Osteoblast (primary cell): ENCODE measurements at places on chromosomes 5 and 9. TPM values are rescaled to one million over a fixed set of nuclear protein-coding genes. Genes with fewer than 3 reads are reported as not detected.
A peak's percentile ranks its signal among the peaks of the same experiment; 100 is the strongest.

GRCh38 chr5:73311291-73312110 is 137.1 kb downstream of the FOXD1 start:
- no peaks in the 10 kb centered on the region for H3K27me3 ChIP-seq
- peak; percentile 93 for DNase-seq
- no peaks in the 10 kb centered on the region for H3K36me3 ChIP-seq
- peaks cover 33% of the 10 kb centered on the region for H3K4me1 ChIP-seq
- H3K27ac ChIP-seq: peak overlapping the region; percentile 96

- H3K27ac ChIP-seq: no peak overlapping the region
- no peaks in the 10 kb centered on the region for H3K4me1 ChIP-seq
- no peaks in the 10 kb centered on the region for H3K27me3 ChIP-seq
- no peak for DNase-seq
- no peak overlapping the region for H3K4me3 ChIP-seq
Measured at GRCh38 chr5:11234501-11234911, 473.5 kb upstream of the DAP start.

DNA sequence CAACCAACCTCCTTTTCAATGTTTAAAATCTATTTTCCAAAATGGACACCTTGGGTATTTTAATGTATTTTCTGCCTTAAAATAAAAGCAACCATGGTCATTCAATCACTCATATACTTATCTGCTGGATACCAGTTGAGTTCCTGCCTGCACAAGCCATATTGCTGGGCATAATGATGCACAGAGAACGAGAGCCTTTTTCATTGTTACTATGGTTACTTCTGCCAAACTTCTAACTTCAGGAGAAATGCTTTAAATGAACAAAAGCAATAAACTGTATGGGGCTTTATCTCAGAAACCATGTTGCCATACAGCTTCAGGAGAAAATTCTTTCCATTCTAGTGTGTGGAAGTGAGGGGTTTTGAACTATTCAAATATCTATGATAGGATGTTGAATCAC is 269.5 kb downstream of the GABRB2 start:
- no peak overlapping the region for H3K4me3 ChIP-seq
- H3K27me3 ChIP-seq: no peaks in the 10 kb centered on the region
- no peak overlapping the region for H3K27ac ChIP-seq
- no peak for DNase-seq

DNA sequence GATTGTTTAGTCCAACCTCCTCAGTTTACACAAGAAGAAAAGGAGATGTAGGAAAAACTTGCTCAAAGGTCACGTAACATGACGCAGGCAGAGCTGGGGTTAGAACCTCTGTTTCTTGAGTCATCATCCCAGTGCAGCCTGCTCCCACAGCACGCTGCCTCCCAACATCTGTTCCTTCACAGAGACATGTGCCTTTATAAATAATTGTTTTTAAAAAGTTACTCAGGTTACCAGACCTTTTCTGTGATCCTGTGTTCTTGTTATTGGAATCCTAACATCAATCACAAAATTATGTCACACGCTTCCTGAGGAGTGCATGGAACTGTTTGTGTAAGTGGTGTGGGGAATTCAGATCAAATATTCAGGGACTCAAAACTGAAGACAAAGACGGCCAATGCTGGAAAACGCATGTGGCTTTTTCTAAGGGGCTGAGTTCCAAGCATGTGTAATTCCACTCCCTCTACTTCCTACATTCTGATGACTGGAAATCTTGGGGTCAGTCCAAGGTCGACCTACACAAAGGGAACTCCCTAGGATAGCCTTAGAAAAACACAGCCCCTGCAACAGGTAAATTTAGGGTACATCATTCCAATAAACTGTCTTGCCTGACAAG is 184.3 kb downstream of the TSSK1B start:
- peaks cover 29% of the 10 kb centered on the region for H3K4me1 ChIP-seq
- no peaks in the 10 kb centered on the region for H3K36me3 ChIP-seq
- no peak overlapping the region for H3K4me3 ChIP-seq

DNA sequence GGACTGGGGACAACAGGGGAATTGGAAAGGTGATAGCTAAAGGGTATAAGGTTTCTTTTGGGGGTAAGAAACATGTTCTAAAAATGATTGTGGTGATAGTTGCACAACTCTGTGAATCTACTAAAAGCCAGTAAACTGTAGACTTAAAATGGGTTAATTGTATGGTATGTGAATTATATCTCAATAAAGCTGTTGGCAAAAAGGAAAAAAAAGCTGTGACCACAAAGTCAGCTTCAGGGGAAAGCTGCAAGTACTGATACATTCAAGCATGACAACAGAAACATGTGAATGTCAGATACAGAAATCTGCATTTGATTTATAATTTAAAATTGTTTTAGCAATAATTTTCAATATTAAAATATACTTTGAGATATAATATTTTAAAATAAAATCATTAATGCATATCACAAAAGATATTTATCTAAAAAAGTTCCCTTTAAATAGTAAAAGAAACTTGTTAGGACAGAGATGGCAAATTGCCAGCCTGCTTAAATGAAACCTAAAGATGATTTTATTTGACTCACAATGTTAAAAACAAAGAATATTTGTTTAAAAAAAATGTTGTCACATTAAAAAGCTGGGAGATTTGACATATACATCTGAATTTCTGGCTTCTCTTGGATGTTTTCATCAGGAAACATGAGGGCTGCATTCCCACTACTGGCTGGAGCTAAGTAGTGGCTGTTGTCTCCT is 66.0 kb downstream of the TBCA start:
- H3K36me3 ChIP-seq: peaks cover 27% of the 10 kb centered on the region
- no peaks in the 10 kb centered on the region for H3K4me1 ChIP-seq
- H3K27me3 ChIP-seq: no peaks in the 10 kb centered on the region
- no peak overlapping the region for H3K4me3 ChIP-seq
- no peak for DNase-seq

DNA sequence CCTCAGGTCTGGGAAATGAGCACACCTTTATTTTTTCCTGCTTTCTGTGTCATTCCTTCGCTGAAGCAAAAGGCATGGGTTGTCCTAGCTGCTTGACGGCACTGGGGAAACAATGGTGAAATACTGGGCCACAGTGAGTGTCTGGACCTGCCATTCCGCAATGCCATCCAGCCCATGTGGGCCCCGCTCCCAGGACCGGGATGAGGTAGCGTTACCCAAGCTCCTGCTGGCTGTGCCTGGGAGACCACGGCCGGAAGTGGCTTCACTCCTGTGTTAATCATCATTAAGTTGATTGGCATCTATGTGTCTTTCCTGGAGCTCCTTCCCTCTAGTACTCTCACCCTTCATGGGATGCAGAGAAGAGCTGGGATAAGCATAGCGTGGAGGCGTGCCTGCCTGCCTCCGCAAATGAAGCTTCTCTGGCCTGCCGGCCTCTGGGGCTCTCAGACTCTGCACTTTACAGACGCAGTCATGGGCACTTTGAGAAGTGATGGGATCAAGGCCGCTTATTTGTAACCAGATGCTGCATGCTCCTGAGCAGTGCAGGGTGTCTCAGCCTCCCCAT is 16.5 kb upstream of the SMIM32 start:
- DNase-seq: no peak
- H3K4me1 ChIP-seq: no peaks in the 10 kb centered on the region
- no peak overlapping the region for H3K4me3 ChIP-seq
- H3K27ac ChIP-seq: no peak overlapping the region
- H3K27me3 ChIP-seq: peaks cover 2% of the 10 kb centered on the region

FAM120AOS gene
- total RNA-seq: 43.4 and 48.0 TPM in 2 replicates

PPP2R2B gene
- under 0.01 TPM in 1 of 2 replicates, not detected in the other for total RNA-seq

HTR1A gene
- total RNA-seq: not detected in 2 replicates

DNA sequence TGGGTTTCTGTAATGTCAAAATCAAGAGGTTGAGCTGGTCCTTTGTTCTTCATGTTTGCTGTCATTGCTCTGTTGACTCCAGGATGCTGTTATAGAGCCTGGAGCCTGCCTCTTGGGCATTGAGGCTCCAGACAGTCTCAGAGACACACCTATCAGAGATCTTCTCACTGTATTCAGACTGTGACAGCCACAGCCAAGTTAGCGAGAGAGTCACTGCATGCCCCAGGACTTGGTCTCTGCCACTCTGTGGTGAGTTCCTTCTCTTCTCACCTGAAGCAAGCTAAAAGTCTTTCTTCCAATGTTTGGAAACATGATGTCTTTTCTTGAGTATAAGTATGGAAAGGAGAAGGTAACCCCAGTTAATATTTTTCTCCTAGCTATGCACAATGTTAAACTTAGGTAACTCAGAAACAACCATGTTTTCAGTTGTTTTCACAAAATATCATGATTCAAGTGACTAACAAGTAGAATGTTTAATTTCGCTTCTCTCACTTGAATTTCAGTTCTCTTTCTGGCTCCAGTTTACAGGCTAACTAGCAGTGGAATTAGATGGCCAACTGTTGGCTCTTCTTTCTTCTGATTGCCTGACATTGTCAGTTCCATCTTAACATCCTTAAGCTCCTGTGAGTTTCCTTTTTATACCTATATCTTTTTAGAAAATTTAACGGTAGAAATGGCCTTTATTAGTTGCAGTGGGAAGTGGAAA is 20.6 kb upstream of the ZFYVE16 start:
- peaks cover 3% of the 10 kb centered on the region for H3K4me1 ChIP-seq
- H3K36me3 ChIP-seq: no peaks in the 10 kb centered on the region
- H3K27ac ChIP-seq: no peak overlapping the region
- DNase-seq: no peak
- no peak overlapping the region for H3K4me3 ChIP-seq
